Glomerular endothelial cell (primary cell): ENCODE measurements at places on chromosomes 12 and 14. TPM values are rescaled to one million over a fixed set of nuclear protein-coding genes. Genes with fewer than 3 reads are reported as not detected.

ENDOU gene
- not detected in 2 replicates for total RNA-seq

FAIM2 gene
- not detected in 2 replicates for total RNA-seq

WNT5B gene
- 9.4 and 9.6 TPM in 2 replicates for total RNA-seq

DACT1 gene
- total RNA-seq, result 1.2 and 4.3 TPM in 2 replicates

PLBD2 gene
- 94.9 and 96.5 TPM in 2 replicates for total RNA-seq

CMKLR1 gene
- 0.05 and 0.06 TPM in 2 replicates for total RNA-seq

DIO2 gene
- 0.12 TPM in 1 of 2 replicates, not detected in the other for total RNA-seq

RTL1 gene
- total RNA-seq, result 0.10 TPM in 1 of 2 replicates, not detected in the other

PTPRO gene
- 0.34 TPM in 1 of 2 replicates, not detected in the other for total RNA-seq

CARMIL3 gene
- total RNA-seq, result 0.06 and 0.19 TPM in 2 replicates

NR2C1 gene
- 15.6 and 39.1 TPM in 2 replicates for total RNA-seq

PRIM1 gene
- total RNA-seq, result 1.5 and 4.0 TPM in 2 replicates

TAS2R8 gene
- not detected in 2 replicates for total RNA-seq

CGRRF1 gene
- total RNA-seq, result 13.1 and 13.7 TPM in 2 replicates

TOGARAM1 gene
- 21.7 and 28.3 TPM in 2 replicates for total RNA-seq

LDHB gene
- 334 and 564 TPM in 2 replicates for total RNA-seq

TRIM9 gene
- 0.06 and 0.19 TPM in 2 replicates for total RNA-seq

PAPLN gene
- total RNA-seq, result 17.1 and 58.0 TPM in 2 replicates

ANG gene
- total RNA-seq, result 4.5 and 5.9 TPM in 2 replicates

MAP3K9 gene
- 0.88 and 2.6 TPM in 2 replicates for total RNA-seq

HCAR3 gene
- total RNA-seq, result not detected in 2 replicates

HOXC13 gene
- total RNA-seq, result not detected in 2 replicates

ARHGEF25 gene
- total RNA-seq, result 1.4 and 2.0 TPM in 2 replicates

TTC9 gene
- total RNA-seq, result 0.76 and 4.3 TPM in 2 replicates

HHIPL1 gene
- total RNA-seq, result 2.6 and 4.3 TPM in 2 replicates

LRRC10 gene
- total RNA-seq, result not detected in 2 replicates

GPRC5D gene
- not detected in 2 replicates for total RNA-seq

HOXC5 gene
- 0.12 TPM in 1 of 2 replicates, not detected in the other for total RNA-seq

AMDHD1 gene
- not detected in 2 replicates for total RNA-seq

ATF1 gene
- total RNA-seq, result 13.5 and 15.8 TPM in 2 replicates

INTS13 gene
- total RNA-seq, result 49.4 and 50.5 TPM in 2 replicates

AMN gene
- 0.05 and 0.23 TPM in 2 replicates for total RNA-seq

FICD gene
- 7.0 and 8.4 TPM in 2 replicates for total RNA-seq

RNASE1 gene
- 215 and 387 TPM in 2 replicates for total RNA-seq

VSX2 gene
- not detected in 2 replicates for total RNA-seq

TAS2R31 gene
- 0.44 and 2.9 TPM in 2 replicates for total RNA-seq

GDF3 gene
- 0.53 and 0.78 TPM in 2 replicates for total RNA-seq

NKX2-1 gene
- total RNA-seq, result not detected in 2 replicates

CLEC4D gene
- total RNA-seq, result not detected in 2 replicates

ASB2 gene
- 0.35 and 0.58 TPM in 2 replicates for total RNA-seq

B4GALNT1 gene
- 1.1 and 2.9 TPM in 2 replicates for total RNA-seq

MIPOL1 gene
- 12.3 and 16.0 TPM in 2 replicates for total RNA-seq

CLEC14A gene
- 318 and 389 TPM in 2 replicates for total RNA-seq

YY1 gene
- 37.6 and 47.5 TPM in 2 replicates for total RNA-seq

OTUB2 gene
- 5.7 and 8.2 TPM in 2 replicates for total RNA-seq

GPHB5 gene
- not detected in 2 replicates for total RNA-seq

TSPAN19 gene
- total RNA-seq, result 0.35 TPM in 1 of 2 replicates, not detected in the other

CCDC184 gene
- total RNA-seq, result 0.41 TPM in 1 of 2 replicates, not detected in the other

LALBA gene
- total RNA-seq, result not detected in 2 replicates

FAM222A gene
- total RNA-seq, result 0.99 and 1.0 TPM in 2 replicates

EML5 gene
- under 0.01 TPM in 1 of 2 replicates, not detected in the other for total RNA-seq

KRT83 gene
- total RNA-seq, result not detected in 2 replicates

ALDH6A1 gene
- total RNA-seq, result 7.2 and 9.9 TPM in 2 replicates

KIF26A gene
- 8.0 and 19.8 TPM in 2 replicates for total RNA-seq

COX8C gene
- total RNA-seq, result not detected in 2 replicates

RHOF gene
- total RNA-seq, result 26.1 and 50.7 TPM in 2 replicates

BCL2L14 gene
- not detected in 2 replicates for total RNA-seq

FAM181A gene
- total RNA-seq, result not detected in 2 replicates

SLCO1A2 gene
- total RNA-seq, result not detected in 2 replicates
